Ascending aorta (tissue), 2 donors: ENCODE measurements at places on chromosomes 4 and X. TPM values are rescaled to one million over a fixed set of nuclear protein-coding genes. Genes with fewer than 3 reads are reported as not detected.

DNA sequence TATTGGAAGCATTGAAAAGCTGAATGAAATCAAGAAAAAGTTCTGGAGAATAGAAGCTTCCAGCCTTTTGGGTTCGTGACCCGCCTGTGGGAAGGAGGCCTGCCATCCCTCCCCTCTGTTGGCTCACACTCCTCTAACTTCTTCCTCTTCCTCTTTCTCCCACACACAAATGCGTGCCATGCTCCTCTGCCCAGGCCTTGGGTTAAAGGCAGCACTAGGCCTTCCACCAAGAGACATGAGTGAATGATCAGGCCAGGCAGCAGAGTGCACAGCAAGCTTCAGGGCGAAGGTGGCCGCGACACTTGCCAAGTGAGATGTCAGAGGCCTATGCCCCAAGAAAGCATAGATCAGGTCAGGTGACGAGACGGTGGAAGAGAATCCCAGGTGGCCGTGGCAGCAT, 38.4 kb downstream of the FAM193A start:
- no peak for DNase-seq
- H3K27ac ChIP-seq: no peak overlapping the region
- H3K27me3 ChIP-seq: no peaks in the 10 kb centered on the region
- H3K4me1 ChIP-seq: peaks cover 13% of the 10 kb centered on the region
- H3K36me3 ChIP-seq: no peaks in the 10 kb centered on the region
- no peak overlapping the region for H3K4me3 ChIP-seq

GRCh38 chrX:132665676-132666075, 176.8 kb upstream of the MBNL3 start:
- no peaks in the 10 kb centered on the region for H3K36me3 ChIP-seq
- no peak overlapping the region for H3K4me3 ChIP-seq
- H3K27ac ChIP-seq: no peak overlapping the region
- H3K27me3 ChIP-seq: no peaks in the 10 kb centered on the region
- DNase-seq: no peak

PCDH10 gene
- total RNA-seq: 45.3 TPM

- no peaks in the 10 kb centered on the region for H3K27me3 ChIP-seq
- H3K27ac ChIP-seq: no peak overlapping the region
- DNase-seq: no peak
- no peaks in the 10 kb centered on the region for H3K4me1 ChIP-seq
Measured at GRCh38 chrX:141673946-141674345, 24.6 kb downstream of the SPANXD start.

GRCh38 chrX:5876984-5877596, 351.6 kb downstream of the NLGN4X start:
- no peaks in the 10 kb centered on the region for H3K36me3 ChIP-seq
- no peaks in the 10 kb centered on the region for H3K27me3 ChIP-seq
- H3K27ac ChIP-seq: no peak overlapping the region
- no peak overlapping the region for H3K4me3 ChIP-seq
- no peaks in the 10 kb centered on the region for H3K4me1 ChIP-seq

OTC gene
- 0.32 TPM for total RNA-seq

DNA sequence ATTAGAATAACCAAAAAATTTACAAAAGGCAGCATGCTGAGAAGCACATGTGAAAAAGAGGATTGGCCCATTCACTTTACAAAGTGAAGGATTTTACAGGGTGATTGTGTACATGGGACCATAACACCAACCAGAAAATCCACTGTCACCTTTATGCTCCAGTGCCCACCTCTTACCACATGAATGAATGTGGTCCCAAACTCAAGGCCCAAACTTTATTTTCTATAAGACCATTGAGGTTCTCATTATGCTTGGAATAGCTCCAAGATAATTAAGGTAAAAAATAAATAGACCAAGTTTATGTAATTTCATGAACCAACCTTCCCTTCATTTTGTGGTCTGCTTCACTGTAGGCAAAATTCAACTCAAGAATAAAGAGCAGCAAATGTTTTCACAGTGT, 24.3 kb upstream of the MYOZ2 start:
- peaks cover 11% of the 10 kb centered on the region for H3K4me1 ChIP-seq
- no peak for DNase-seq
- no peaks in the 10 kb centered on the region for H3K36me3 ChIP-seq
- H3K4me3 ChIP-seq: no peak overlapping the region
- H3K27ac ChIP-seq: no peak overlapping the region

CMC4 gene
- total RNA-seq: 11.9 TPM

KLB gene
- not detected for total RNA-seq

- no peak overlapping the region for H3K4me3 ChIP-seq
- H3K27me3 ChIP-seq: no peaks in the 10 kb centered on the region
- H3K27ac ChIP-seq: no peak overlapping the region
- no peaks in the 10 kb centered on the region for H3K4me1 ChIP-seq
- H3K36me3 ChIP-seq: no peaks in the 10 kb centered on the region
Measured at GRCh38 chrX:13198056-13198761, 121.6 kb downstream of the ATXN3L start.

DMRTC1 gene
- total RNA-seq: not detected

UGT2B17 gene
- not detected for total RNA-seq

DNA sequence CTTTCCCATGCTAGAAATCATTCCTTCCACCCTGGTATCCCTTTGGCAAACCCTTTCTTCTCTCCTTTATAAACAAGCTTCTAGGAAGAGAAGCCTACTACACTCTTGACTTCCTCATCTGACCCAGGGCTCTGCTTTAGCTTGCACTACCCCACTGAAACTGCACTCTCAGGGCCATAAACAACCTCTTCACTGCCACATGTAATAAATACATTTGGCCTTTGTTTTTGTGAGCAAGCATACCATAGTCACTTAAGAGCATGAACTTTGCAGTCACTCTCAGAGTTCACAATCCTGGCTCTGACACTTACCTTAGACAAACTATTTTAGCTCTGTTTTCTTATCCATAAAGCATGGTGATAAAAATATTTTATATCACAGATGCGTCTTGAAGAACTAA, 50.7 kb upstream of the USP38 start:
- H3K4me1 ChIP-seq: no peaks in the 10 kb centered on the region
- no peaks in the 10 kb centered on the region for H3K27me3 ChIP-seq
- DNase-seq: no peak
- H3K4me3 ChIP-seq: no peak overlapping the region

GRCh38 chrX:1424147-1424851, 28.4 kb downstream of the ASMTL start:
- H3K36me3 ChIP-seq: peaks cover 75% of the 10 kb centered on the region
- no peak for DNase-seq
- no peak overlapping the region for H3K4me3 ChIP-seq
- no peak overlapping the region for H3K27ac ChIP-seq
- no peaks in the 10 kb centered on the region for H3K27me3 ChIP-seq

- H3K36me3 ChIP-seq: no peaks in the 10 kb centered on the region
- H3K4me3 ChIP-seq: no peak overlapping the region
- H3K27me3 ChIP-seq: no peaks in the 10 kb centered on the region
Measured at GRCh38 chrX:114959729-114960128, 57.7 kb downstream of the IL13RA2 start.

SOWAHB gene
- total RNA-seq: 6.5 TPM

DNA sequence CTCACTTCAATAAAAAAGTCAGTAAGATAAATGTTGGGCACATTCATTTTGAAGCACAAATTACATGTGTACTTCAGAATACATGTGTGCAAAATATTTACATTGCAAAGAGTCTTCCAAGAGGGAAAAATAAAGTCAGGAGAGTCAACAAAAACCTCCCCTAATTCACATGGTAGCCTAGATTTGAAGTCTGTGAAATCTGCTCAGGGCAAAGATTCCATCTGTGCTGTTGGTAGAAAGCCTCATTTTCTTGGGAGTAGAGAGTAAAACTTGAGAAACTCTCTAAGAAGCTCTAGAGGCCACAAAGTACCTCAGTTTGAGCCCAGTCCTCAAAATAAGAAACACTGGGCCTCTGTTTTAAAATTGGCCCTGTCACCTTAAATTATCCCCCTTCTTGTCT, 303.4 kb downstream of the RAB28 start:
- no peaks in the 10 kb centered on the region for H3K27me3 ChIP-seq
- no peaks in the 10 kb centered on the region for H3K36me3 ChIP-seq
- H3K4me3 ChIP-seq: no peak overlapping the region
- H3K4me1 ChIP-seq: no peaks in the 10 kb centered on the region

- no peaks in the 10 kb centered on the region for H3K27me3 ChIP-seq
- no peak overlapping the region for H3K4me3 ChIP-seq
- no peaks in the 10 kb centered on the region for H3K36me3 ChIP-seq
- H3K27ac ChIP-seq: no peak overlapping the region
Measured at GRCh38 chr4:106494066-106494465, 125.5 kb upstream of the GIMD1 start.

DNA sequence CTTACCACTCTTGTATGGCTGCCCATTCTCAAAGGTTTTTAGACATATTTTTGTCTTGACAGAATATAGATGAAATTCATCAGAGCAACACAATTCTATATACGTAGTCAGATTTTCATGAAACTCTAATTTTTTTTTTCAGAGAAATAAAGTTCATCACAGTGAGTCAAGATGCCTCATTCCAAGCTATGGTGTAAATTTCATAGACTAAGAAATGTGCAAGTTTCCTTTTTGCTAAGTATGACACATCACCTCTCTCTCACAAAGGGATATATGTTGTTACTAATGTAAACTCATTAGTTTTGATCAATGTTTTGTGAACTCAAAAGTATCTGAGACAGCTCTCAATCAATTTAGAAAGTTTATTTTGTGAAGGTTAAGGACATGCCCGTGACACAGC, 60.4 kb upstream of the ATXN3L start:
- no peak overlapping the region for H3K4me3 ChIP-seq
- DNase-seq: no peak
- no peaks in the 10 kb centered on the region for H3K36me3 ChIP-seq
- H3K4me1 ChIP-seq: no peaks in the 10 kb centered on the region
- no peaks in the 10 kb centered on the region for H3K27me3 ChIP-seq

GRCh38 chr4:119189638-119190037, 22.9 kb upstream of the USP53 start:
- H3K36me3 ChIP-seq: no peaks in the 10 kb centered on the region
- H3K27me3 ChIP-seq: no peaks in the 10 kb centered on the region
- no peak for DNase-seq
- H3K27ac ChIP-seq: peak overlapping the region; percentile 58
- peaks cover 11% of the 10 kb centered on the region for H3K4me1 ChIP-seq

GRCh38 chr4:71380788-71381187, 42.0 kb downstream of the SLC4A4 start:
- H3K4me1 ChIP-seq: no peaks in the 10 kb centered on the region
- H3K27me3 ChIP-seq: no peaks in the 10 kb centered on the region
- no peak overlapping the region for H3K27ac ChIP-seq

DNA sequence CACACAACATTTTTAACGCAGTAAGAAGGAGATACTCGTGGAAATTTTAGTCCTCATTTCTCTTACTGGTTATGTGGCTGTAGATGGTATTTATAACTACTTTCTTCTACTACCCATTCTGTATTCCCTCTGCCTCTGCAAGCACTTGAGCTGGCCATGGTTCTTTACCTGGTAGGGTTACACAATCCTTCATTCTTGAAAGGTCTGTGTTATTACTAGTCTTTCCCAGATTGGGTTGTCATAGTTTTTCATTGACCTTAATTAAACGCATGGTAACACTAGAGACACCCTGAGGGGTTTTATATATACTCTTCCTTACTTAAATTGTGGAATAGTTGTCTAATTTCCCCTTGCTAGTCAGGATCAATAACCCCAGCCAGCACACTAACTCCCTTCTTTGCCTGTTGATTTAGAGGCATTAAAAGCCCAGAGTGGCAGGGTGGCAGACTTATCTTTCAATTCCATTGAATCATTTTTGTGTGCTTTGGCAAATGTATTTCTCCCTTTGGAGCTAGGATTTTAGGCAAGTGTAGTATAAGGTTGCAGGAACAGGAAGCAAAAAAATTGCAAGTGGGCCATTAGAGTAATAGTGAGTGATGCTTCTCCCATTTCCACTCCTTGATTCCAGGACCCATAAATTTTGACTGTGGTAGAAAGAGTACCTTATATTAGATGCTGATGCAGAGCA, 113.6 kb upstream of the EMCN start:
- no peaks in the 10 kb centered on the region for H3K27me3 ChIP-seq
- H3K4me3 ChIP-seq: no peak overlapping the region
- no peaks in the 10 kb centered on the region for H3K4me1 ChIP-seq
- no peak for DNase-seq
- H3K36me3 ChIP-seq: no peaks in the 10 kb centered on the region
- no peak overlapping the region for H3K27ac ChIP-seq

RHOXF2 gene
- total RNA-seq: not detected

MAGEC2 gene
- total RNA-seq: not detected

DNA sequence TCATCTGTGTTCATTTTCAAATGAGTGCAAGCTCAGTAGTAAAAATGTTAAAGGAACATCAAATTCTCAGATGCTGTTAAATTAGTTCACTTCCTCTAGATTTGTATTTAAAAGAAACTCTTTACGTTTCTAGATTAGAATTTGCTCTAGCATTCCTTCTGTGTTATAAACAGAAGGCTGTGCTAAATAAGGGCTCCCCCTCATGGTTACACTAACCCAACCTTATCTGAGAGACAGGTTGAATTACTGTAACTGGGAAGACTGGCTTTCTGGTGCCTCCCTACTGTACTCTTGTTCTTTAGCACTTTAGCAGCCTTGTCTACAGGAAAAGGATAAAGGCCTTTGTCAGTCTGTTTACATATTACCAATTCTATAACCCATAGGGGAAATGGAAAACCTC, 56.8 kb downstream of the RXFP1 start:
- H3K27me3 ChIP-seq: no peaks in the 10 kb centered on the region
- H3K4me1 ChIP-seq: no peaks in the 10 kb centered on the region
- no peak for DNase-seq
- H3K27ac ChIP-seq: no peak overlapping the region
- H3K4me3 ChIP-seq: no peak overlapping the region
- H3K36me3 ChIP-seq: no peaks in the 10 kb centered on the region

DNA sequence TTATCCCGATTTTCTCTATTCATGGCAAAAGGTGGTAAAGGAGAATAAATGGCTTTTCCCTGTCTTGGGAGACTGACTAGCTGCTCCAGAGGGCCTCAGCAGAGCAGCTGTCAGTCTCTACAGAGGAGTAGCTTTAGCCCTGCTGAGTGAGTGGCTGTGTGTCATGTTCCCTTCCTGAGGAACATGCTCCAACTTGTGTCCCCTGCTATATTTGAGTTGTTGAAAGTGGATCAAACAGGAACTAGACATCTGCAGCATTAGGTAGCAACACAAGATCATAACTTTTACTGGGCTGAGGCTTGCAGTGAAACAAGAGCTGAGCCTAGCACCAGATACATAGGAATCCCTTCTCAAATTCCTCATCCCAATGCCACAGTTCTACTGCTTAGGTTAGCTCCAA, 26.7 kb upstream of the PLAC1 start:
- H3K4me1 ChIP-seq: no peaks in the 10 kb centered on the region
- H3K4me3 ChIP-seq: no peak overlapping the region
- DNase-seq: no peak
- no peaks in the 10 kb centered on the region for H3K36me3 ChIP-seq
- H3K27me3 ChIP-seq: no peaks in the 10 kb centered on the region

- no peak overlapping the region for H3K4me3 ChIP-seq
- H3K36me3 ChIP-seq: no peaks in the 10 kb centered on the region
Measured at GRCh38 chrX:2313864-2314640, 186.7 kb downstream of the DHRSX start.

MAGIX gene
- total RNA-seq: 0.32 TPM

GRCh38 chr4:140170299-140170698, 16.3 kb upstream of the MAML3 start:
- H3K27ac ChIP-seq: no peak overlapping the region
- no peaks in the 10 kb centered on the region for H3K27me3 ChIP-seq
- no peaks in the 10 kb centered on the region for H3K36me3 ChIP-seq
- H3K4me1 ChIP-seq: no peaks in the 10 kb centered on the region
- H3K4me3 ChIP-seq: no peak overlapping the region

GRCh38 chr4:174284487-174284886, 776 bp downstream of the CEP44 start:
- H3K36me3 ChIP-seq: no peaks in the 10 kb centered on the region
- peak overlapping the region; percentile 96 for H3K27ac ChIP-seq
- H3K4me3 ChIP-seq: peak overlapping the region; percentile 96
- no peaks in the 10 kb centered on the region for H3K27me3 ChIP-seq
- H3K4me1 ChIP-seq: peaks cover 13% of the 10 kb centered on the region

- no peaks in the 10 kb centered on the region for H3K4me1 ChIP-seq
- H3K4me3 ChIP-seq: no peak overlapping the region
- no peak for DNase-seq
Measured at GRCh38 chrX:3142259-3143042, 101.2 kb downstream of the ARSF start.
